ENCODE measurements at places on chromosomes 1 and 21.

DNA sequence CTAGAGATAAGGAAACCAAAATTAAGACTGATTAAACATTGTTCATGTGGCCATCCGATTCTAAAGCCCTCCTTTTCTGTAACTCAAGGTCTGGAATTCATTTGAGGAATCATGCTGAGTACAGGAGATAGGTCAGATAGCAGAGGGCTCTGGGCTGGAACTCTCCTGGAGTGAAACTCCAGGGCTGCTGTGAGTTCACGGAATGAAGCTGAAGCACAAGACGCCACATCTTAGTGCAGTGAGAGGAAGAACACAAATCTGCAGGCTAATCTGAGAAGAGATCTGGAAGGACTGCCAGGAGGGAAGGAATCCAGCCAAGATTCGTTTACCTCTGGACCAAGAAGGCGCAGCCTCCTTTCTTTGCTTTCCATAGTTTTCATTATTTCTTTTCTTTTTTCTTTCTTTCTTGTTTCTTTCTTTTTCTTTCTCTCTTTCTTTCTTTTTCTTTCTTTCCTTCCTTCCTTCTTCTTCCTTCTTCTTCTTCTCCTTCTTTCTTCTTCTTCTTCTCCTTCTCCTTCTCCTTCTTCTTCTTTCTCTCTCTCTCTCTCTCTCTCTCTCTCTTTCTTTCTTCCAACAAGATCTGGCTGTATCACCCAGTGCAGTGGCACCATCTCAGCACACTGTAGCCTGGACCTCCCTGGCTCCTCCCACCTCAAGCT is 74.8 kb upstream of the ATP1B1 start:
- no peaks in the 10 kb centered on the region for H3K36me3 ChIP-seq
- DNase-seq, result no peak
- peaks cover 13% of the 10 kb centered on the region for H3K27me3 ChIP-seq
- no peak overlapping the region for H3K4me3 ChIP-seq
- H3K4me1 ChIP-seq, result peaks cover 2% of the 10 kb centered on the region

GRCh38 chr1:21703318-21703963 is 34.3 kb upstream of the RAP1GAP start:
- H3K4me3 ChIP-seq, result no peak overlapping the region
- H3K4me1 ChIP-seq, result peaks cover 6% of the 10 kb centered on the region
- peak overlapping the region; percentile 28 for H3K27ac ChIP-seq
- DNase-seq, result peak; percentile 5

DNA sequence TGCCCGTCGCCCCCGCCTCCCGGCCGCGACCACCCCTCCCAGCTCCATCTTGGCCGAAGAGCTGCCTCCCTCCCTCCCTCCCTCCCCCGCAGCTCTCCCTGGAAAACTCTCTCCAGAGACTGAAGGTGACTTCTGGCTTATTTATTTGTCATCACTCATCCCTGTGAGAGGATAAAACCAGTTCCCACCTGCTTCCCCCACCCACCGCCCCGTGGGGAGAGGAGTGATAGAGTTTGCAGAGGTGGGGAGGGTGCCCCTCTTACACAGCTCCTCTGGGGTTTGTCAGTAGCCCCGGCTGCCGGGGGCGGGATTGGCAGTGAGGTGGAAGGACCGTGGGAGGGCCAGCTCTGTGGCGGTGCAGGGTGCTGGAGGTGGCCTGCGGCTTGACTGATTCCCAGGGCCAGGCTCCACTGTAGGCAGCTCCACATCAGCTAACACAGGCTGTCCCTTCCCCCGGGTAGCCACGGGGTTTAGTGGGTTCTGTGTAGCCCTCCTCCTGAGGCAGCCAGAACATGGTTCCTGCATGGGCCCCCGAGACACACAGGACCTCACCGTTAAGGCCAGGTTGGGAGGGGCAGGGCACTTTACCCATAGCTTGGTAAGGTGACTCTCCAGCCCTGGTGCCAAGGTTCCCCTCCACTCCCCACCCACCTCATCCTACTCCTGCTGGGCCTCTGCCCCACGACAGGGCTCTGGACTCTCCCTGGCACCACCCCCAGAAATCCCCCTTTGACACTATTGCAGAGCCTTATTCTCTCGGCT is 62.2 kb downstream of the ELK4 start:
- peaks cover 18% of the 10 kb centered on the region for H3K27me3 ChIP-seq
- H3K27ac ChIP-seq, result no peak overlapping the region
- no peaks in the 10 kb centered on the region for H3K36me3 ChIP-seq
- peak overlapping the region; percentile 65 for H3K4me3 ChIP-seq
- H3K4me1 ChIP-seq, result peaks cover 3% of the 10 kb centered on the region
- DNase-seq, result no peak

GRCh38 chr1:54742282-54742681 is 22.0 kb downstream of the PARS2 start:
- no peak overlapping the region for H3K27ac ChIP-seq
- H3K4me3 ChIP-seq, result no peak overlapping the region
- DNase-seq, result no peak

- no peak overlapping the region for H3K27ac ChIP-seq
- no peak for DNase-seq
- peaks cover 9% of the 10 kb centered on the region for H3K27me3 ChIP-seq
- no peaks in the 10 kb centered on the region for H3K4me1 ChIP-seq
Measured at GRCh38 chr1:22949822-22950331, 22.8 kb downstream of the LACTBL1 start.

DNA sequence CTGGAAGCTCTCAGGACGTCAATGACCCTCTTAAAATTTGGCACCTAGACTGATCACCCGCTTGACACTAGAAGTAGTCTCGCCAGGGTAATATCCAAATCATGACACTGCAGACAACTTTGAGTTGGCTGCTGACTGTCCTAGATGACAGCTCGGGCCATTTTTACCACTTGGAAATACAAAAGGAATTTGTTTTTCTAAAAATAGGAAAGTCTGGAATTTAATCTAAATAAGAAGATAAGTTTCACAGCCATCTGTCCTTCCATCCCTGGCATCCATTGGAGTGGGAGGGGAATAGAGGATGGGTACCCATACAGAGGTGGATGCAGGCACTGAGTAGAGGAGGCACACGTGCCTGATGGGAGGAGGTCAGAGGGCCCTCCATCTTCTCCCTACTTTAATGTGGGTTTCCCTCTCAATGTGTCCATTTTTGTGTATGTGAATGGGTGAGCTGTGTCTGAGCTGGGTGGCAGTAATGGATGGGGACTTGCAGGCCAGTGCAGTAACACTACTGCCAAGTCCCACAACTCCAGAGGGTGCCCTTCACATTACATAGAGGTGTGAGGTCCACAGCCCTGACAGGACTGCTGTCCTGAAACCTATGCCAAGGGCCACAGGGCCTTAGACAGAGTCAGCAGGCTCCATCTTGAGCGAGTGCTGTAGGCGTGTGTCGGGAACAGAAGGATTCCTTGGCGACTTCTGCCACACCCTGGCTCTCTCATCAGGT is 104.8 kb upstream of the IPO9 start:
- no peak overlapping the region for H3K4me3 ChIP-seq
- no peak overlapping the region for H3K27ac ChIP-seq
- H3K4me1 ChIP-seq, result peaks cover 6% of the 10 kb centered on the region
- DNase-seq, result no peak
- H3K27me3 ChIP-seq, result peaks cover 5% of the 10 kb centered on the region
- H3K36me3 ChIP-seq, result peaks cover 2% of the 10 kb centered on the region

- H3K4me3 ChIP-seq, result no peak overlapping the region
- H3K27me3 ChIP-seq, result peaks cover 10% of the 10 kb centered on the region
- no peak for DNase-seq
- H3K36me3 ChIP-seq, result no peaks in the 10 kb centered on the region
- no peak overlapping the region for H3K27ac ChIP-seq
- no peaks in the 10 kb centered on the region for H3K4me1 ChIP-seq
Measured at GRCh38 chr1:36675106-36675505, 192.4 kb upstream of the CSF3R start.

GRCh38 chr1:243731301-243731891 is 118.6 kb downstream of the AKT3 start:
- H3K36me3 ChIP-seq, result peaks cover 15% of the 10 kb centered on the region
- H3K27me3 ChIP-seq, result no peaks in the 10 kb centered on the region
- no peak overlapping the region for H3K4me3 ChIP-seq
- no peak overlapping the region for H3K27ac ChIP-seq

DNA sequence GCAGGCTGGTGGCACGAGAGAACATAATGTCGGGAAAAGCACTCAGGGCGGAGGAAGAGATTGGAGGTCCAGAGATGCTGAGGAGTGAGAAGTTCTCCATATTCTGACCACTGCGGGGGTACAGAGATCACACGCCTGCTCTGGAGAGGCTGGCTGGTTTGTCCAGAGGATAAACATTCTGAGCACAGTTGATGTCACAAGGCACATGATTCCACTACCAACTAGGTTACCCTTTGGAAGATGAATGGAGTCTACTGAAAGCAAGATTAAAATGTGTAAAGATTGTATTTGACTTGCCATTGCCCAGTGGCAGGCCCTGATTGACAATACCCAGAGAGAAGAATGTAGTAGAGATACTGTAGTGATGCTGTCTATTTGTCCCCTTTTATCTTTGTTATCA is at the start of gene SPATA46:
Gene SPATA46 (minus strand): TSS at position 164 of the 400 bp plus-strand sequence. CDS start 64 bp downstream, at position 100.
- no peak for DNase-seq
- H3K27me3 ChIP-seq, result peaks cover 6% of the 10 kb centered on the region
- no peaks in the 10 kb centered on the region for H3K36me3 ChIP-seq
- H3K27ac ChIP-seq, result no peak within 1 kb of the TSS
- H3K4me3 ChIP-seq, result no peak within 1 kb of the TSS
- H3K4me1 ChIP-seq, result no peaks in the 10 kb centered on the region

DNA sequence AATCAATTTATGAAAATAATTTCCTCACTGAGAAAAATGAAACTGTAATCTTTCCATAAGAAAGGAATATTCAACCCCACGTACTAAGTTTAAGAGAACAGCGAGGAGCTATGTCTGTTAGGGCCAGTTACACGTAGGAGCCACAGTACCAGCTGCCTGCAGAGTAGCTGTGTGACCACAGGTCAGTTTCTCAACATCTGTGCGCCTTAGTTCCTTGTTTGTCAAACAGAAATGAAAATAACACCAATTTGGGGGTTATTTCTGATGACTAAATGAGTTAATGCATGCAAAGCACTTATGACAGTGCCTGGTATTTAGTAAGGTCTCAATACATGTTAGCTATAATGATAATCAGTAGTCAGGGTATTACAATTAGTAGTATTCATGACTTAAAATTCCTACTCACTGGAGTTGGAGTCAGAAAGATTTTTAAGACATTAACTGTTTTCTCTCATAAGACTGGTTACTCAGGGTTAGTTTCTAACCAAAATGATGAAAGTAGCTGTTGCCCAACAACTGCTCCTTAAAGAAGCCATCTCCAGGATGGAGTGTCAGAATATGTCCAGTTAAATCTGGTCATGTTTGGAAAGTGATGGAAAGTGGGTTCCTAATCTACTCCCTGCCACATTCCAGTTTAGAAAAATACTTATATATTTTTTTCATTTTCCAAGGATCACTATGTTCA is 85.8 kb upstream of the ZNF648 start:
- no peak overlapping the region for H3K4me3 ChIP-seq
- H3K27me3 ChIP-seq, result peaks cover 7% of the 10 kb centered on the region
- DNase-seq, result no peak
- peaks cover 6% of the 10 kb centered on the region for H3K4me1 ChIP-seq
- H3K27ac ChIP-seq, result no peak overlapping the region

DNA sequence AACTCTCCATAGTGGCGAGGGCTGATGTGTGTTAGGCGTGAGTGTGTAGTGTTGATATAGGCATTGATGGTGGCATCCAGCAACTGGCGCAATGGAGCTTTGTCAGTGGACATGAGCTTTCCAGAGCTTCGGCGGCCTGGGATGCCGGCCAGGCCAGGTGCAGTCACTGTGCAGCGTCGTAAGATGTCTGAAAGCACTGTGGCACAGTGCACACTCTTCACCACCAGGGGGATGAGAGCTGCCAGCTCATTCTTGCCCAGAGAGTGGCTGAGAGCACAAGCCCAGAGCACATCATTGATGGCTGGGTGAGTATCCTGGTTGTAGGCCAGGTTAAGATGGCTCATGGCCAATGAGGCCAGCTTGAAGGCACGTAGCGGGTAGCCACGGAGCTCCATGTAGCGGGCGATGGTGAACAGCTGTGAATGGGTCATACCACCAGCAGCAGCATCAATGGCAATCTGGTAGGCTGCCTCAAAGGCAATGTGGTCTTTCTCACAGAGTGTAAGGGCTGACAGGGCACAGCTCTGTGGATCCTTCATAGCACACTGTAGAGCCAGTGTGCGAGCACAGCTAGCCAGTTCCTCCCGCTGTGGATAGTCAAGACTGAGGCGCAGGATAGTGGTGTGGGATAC is 6.7 kb downstream of the UROD start:
- H3K4me1 ChIP-seq, result peaks cover 9% of the 10 kb centered on the region
- DNase-seq, result peak; percentile 36
- no peak overlapping the region for H3K27ac ChIP-seq
- H3K27me3 ChIP-seq, result no peaks in the 10 kb centered on the region

GRCh38 chr1:29232387-29232786 is 1.7 kb upstream of the MECR start:
- peaks cover 21% of the 10 kb centered on the region for H3K4me1 ChIP-seq
- H3K4me3 ChIP-seq, result no peak overlapping the region
- DNase-seq, result no peak
- peaks cover 3% of the 10 kb centered on the region for H3K36me3 ChIP-seq
- H3K27me3 ChIP-seq, result peaks cover 21% of the 10 kb centered on the region
- no peak overlapping the region for H3K27ac ChIP-seq

GRCh38 chr1:115813727-115814126 is 27.2 kb downstream of the NHLH2 start:
- H3K4me3 ChIP-seq, result no peak overlapping the region
- H3K4me1 ChIP-seq, result no peaks in the 10 kb centered on the region
- peaks cover 3% of the 10 kb centered on the region for H3K27me3 ChIP-seq

DNA sequence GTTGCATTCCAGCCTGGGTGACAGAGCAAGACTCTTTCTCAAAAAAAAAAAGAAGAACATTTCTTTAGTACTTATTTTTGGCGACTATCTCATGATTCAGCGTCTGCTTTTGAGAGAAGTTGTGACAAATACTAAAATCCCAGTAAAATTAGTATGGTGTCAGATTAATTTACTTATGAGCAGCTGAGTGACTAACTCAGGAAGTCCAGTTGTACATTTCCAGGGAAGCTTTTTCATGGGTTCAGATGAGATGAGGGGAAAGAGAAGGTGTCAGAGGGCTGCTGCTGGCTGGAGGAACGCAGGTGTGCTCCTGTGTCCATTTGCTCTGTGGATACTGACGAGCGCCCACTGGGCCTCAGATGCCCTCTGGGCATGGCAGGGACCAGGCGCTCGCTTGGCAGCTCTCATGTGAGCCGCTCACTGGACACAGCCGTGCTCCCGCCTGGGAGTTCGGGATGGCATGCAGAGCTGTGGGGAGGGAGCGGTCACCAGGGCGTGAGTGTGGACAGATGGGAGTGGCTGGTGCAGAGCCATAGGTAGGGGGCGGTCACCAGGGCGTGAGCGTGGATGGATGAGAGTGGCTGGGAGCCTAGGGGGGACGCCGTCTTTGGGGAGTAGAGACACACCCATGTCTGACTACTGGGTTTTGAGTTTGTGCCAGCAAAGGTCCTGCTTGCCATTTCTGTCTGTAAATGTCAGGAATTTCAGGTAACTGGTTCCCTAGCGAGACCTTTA is 55.0 kb downstream of the ADARB1 start:
- H3K4me1 ChIP-seq, result peaks cover 42% of the 10 kb centered on the region
- peaks cover 1% of the 10 kb centered on the region for H3K36me3 ChIP-seq
- no peak for DNase-seq
- H3K27me3 ChIP-seq, result no peaks in the 10 kb centered on the region

- DNase-seq, result no peak
- H3K27me3 ChIP-seq, result no peaks in the 10 kb centered on the region
- no peak overlapping the region for H3K4me3 ChIP-seq
- peaks cover 23% of the 10 kb centered on the region for H3K36me3 ChIP-seq
- H3K4me1 ChIP-seq, result peaks cover 3% of the 10 kb centered on the region
Measured at GRCh38 chr1:246417813-246418564, 89.1 kb downstream of the SMYD3 start.

GRCh38 chr1:46583494-46583893 is 20.6 kb downstream of the MKNK1 start:
- H3K27ac ChIP-seq, result no peak overlapping the region
- H3K36me3 ChIP-seq, result peaks cover 33% of the 10 kb centered on the region
- no peak for DNase-seq
- peaks cover 3% of the 10 kb centered on the region for H3K4me1 ChIP-seq
